ENCODE measurements at places on chromosomes 6 and 20. TPM values are rescaled to one million over a fixed set of nuclear protein-coding genes. Genes with fewer than 3 reads are reported as not detected.

DNA sequence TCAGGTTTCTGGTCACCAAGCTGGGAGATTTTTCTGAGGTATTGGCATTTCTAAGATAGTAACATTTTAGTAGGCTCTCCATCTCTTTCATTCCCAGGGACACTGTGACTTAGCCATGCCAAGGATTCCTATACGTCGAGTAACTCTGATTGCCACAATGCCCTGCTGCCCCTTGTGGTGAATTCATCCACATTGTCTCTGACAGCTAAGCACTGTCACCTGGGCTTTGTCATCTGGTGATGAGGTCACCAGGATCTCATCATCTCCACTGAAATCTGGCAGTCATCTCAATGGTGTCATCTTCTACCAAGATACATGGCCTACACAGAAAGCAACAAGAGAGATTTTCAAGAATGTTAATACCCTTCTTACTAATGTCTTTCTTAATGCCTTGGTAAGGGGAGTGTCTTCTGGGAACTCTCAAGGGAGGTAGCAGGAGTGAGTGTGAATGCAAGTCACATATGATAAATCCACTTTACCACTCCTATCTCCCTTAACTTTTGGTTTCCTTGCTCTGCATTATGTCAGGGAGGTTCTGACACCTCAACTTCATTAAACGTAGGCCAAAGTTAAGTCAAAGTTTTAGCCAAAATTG, 246.7 kb downstream of the CD109 start:
- peak; percentile 79 for DNase-seq
- no peak overlapping the region for H3K4me3 ChIP-seq
- no peak overlapping the region for H3K27ac ChIP-seq
- H3K4me1 ChIP-seq = peaks cover 3% of the 10 kb centered on the region
- no peaks in the 10 kb centered on the region for H3K36me3 ChIP-seq

DNA sequence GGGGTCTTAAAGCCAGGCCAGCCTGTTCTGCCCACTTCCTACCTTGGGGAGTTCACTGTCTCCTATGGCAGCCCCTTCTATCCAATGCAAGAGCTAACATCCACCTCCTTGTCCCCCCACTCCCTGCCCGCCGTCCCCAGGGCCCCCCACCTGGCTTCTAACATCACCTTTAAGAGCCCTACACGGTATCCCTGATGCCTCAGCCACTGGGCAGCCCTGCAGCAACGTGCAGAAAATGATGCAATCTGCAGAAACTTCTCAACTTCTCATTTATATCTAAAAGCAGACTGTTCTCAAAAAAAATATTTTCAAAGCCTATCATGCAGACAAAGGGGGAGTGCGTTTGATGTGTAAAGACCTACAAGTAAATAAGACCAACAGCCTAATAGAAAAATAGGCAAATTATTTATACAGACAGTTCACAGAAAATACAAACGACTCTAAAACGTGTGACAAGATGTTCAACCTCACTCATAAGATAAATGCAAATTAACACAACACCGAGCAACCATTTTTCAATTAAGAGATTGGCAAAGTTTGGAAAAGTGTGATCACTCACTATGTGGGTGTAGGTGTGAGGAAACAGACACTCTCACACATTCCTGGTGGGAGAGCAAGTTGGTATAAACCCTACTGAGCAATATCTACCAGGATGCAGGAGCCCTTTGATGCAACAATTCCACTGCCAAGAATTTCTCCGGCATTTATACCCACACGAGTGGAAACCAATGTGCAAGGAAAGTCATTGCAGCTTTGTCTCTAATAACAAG, 15.1 kb upstream of the HCK start:
- no peak overlapping the region for H3K4me3 ChIP-seq
- H3K36me3 ChIP-seq = no peaks in the 10 kb centered on the region
- DNase-seq = peak; percentile 47
- H3K4me1 ChIP-seq = no peaks in the 10 kb centered on the region
- peaks cover 73% of the 10 kb centered on the region for H3K27me3 ChIP-seq

DNA sequence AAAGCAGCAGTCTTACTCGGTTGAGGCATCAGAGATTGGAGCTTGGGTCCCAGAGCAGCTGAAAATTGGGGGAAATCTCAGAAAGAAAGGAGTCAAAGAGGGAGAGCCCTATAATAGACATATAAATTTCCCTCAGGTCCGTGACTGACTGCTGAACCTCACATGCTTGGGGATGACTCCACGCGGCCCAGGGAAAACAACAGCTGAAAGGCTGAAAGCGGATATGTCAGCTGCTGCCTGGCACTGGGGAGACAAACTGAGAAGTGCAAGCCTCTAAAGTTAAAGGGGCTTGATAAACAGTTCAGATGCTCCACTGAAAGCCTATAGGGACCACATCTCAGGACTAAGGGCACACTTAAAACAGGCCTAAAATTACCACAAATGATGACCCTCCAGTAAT, 255.9 kb upstream of the RIN2 start:
- no peak for DNase-seq
- no peak overlapping the region for H3K4me3 ChIP-seq
- H3K27ac ChIP-seq = no peak overlapping the region

Gene FNDC1
- not detected for total RNA-seq

- H3K4me3 ChIP-seq = no peak overlapping the region
- H3K27ac ChIP-seq = no peak overlapping the region
- DNase-seq = peak; percentile 86
- H3K27me3 ChIP-seq = no peaks in the 10 kb centered on the region
Measured at GRCh38 chr20:4560667-4561066, 161.0 kb upstream of the PRND start.

DNA sequence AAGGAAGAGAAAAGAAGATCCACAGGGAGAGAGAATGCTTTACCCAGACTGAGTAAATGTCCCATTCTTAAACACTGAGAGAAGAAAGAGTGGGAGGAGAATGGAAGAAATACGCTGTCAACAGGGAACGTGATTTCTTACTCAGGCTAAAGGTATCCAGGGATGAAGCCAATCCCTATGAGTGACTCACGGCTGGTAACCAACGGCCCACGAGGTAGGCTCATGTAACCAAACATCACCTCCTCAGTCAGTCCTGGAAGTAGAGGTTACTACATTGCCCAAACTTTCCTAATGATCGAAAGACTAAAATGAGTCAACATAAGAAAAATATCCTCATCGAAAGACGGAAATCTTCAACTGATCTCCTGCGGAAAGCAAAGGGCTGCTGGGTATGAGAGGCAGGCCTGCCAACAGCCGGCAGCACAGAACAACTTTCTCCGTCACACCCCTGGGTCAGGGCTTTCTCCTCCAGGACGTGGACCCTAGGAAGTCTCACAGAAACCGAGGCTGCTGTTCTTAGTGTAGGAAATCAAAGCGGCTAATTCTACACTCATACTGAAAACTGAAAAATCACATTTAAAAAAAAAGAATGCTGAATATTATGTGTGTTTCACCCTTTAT, 292.6 kb downstream of the GMDS start:
- H3K27ac ChIP-seq = peak overlapping the region; percentile 84
- H3K4me3 ChIP-seq = peak overlapping the region; percentile 1
- H3K36me3 ChIP-seq = no peaks in the 10 kb centered on the region
- H3K4me1 ChIP-seq = peaks cover 2% of the 10 kb centered on the region
- DNase-seq = peak; percentile 100

DNA sequence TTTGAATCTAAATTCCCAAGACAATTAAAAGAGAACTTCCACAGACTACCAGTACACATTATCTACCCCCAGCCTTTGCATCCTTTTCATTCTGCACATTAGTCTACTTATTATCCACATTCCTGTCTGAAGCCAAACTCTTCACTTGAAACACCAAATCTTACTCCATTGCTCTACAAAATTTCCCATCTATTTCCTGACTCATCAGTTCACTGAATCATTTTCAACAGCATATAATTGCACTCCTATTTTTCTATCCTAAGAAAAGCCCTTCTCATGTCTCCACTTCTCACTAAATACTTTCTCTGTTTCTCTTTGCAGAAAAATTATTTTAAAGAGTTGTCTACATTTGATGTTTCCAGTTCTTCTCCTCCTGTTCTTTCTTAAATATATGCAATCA, 239.4 kb upstream of the FERMT1 start:
- H3K4me1 ChIP-seq = no peaks in the 10 kb centered on the region
- H3K27me3 ChIP-seq = no peaks in the 10 kb centered on the region
- no peaks in the 10 kb centered on the region for H3K36me3 ChIP-seq
- no peak overlapping the region for H3K4me3 ChIP-seq
- no peak overlapping the region for H3K27ac ChIP-seq
- no peak for DNase-seq

- DNase-seq = no peak
- no peak overlapping the region for H3K4me3 ChIP-seq
- H3K4me1 ChIP-seq = peaks cover 14% of the 10 kb centered on the region
- no peak overlapping the region for H3K27ac ChIP-seq
- H3K27me3 ChIP-seq = no peaks in the 10 kb centered on the region
- peaks cover 24% of the 10 kb centered on the region for H3K36me3 ChIP-seq
Measured at GRCh38 chr20:50189681-50190250, 864 bp upstream of the CEBPB start.

DNA sequence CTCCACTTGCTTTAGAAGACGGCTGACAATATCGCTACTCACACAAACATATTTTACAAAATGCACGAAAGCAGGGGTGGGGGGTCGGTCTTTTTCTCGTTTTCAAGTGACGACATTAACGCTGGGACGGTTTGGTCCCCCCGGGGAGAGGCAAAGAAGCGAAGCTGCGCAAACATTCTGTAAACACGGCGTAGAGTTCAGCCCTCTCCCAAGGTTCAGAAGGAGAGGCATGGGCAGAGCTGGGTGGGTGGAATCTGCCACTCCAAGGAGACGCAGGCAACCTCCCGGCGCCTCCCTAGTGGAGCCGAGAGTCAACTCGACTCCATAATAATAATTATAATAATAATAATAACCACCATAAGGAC, 2.4 kb downstream of the NKX2-2 start:
- H3K27me3 ChIP-seq = peaks cover 92% of the 10 kb centered on the region
- no peak for DNase-seq
- H3K4me3 ChIP-seq = no peak overlapping the region
- no peak overlapping the region for H3K27ac ChIP-seq
- H3K36me3 ChIP-seq = no peaks in the 10 kb centered on the region

GRCh38 chr6:7373739-7374138, 15.8 kb downstream of the CAGE1 start:
- no peak overlapping the region for H3K27ac ChIP-seq
- no peak overlapping the region for H3K4me3 ChIP-seq
- no peaks in the 10 kb centered on the region for H3K4me1 ChIP-seq
- H3K27me3 ChIP-seq = no peaks in the 10 kb centered on the region
- DNase-seq = no peak

Gene PDE7B
- total RNA-seq = 12.4 TPM

DNA sequence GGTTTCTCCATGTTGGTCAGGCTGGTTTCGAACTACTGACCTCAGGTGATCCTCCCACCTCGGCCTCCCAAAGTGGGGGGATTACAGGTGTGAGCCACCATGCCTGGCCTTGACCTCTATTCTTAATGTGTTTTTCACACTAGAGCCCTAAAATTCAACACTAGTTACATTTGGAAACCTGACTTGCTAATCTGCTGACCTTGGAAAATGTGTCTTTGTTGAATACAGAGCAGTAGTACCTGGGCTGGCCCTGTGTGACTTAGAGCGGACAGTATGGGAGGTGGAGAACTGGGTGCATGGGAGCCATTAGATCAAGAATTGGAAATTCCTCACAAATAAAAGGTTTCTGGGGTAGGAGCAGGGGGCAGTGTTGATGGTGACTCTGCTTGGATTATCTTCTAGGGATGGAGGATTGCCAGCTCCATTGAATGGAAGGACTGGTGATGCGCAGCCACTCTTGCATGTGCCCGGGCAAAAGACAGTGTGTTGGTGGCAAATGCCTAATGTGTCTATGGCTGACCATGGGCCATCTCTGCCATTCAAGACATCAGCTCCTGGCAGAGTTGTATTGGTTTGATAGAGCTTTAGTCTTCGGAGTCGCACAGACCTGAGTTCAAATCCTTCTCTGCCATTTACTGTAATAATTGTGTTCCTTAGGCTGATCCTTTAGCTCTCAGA, 53.4 kb downstream of the RALY start:
- H3K36me3 ChIP-seq = peaks cover 8% of the 10 kb centered on the region
- no peak overlapping the region for H3K4me3 ChIP-seq

GRCh38 chr6:40669343-40669742, 82.2 kb upstream of the LRFN2 start:
- no peaks in the 10 kb centered on the region for H3K36me3 ChIP-seq
- H3K27me3 ChIP-seq = no peaks in the 10 kb centered on the region
- H3K4me1 ChIP-seq = no peaks in the 10 kb centered on the region
- H3K4me3 ChIP-seq = no peak overlapping the region

DNA sequence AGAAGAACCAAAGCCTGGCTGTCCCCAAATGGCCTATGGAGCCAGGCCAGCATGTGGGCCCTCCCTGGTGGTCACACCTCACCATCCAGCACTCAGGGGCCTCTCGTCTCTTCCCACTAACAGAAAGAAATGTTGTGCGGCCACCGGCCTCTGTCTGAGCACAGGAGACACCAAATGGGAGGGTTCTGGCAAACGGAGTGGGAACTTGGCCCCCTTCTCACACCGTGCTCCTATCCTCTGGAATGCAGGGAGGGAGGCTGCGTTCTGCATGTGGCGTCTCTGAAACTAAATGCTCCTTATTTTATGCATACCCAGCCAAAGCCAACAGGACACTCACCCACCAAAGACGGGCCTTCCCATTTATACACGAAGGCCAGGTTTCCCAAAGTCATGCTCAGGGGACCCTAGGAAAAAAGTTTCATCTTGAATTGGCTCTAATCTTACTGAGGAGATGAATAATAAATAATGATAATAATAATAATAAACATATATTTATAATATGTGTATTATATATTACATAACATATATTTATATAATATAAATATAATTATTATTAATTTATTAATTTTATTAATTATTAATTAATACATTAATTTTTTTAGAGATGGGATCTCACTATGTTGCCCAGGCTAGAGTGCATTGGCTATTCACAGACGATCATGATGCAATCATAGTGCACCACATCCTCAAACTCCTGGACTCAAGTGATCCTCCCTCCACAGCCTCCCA, 102.4 kb downstream of the FOXF2 start:
- no peaks in the 10 kb centered on the region for H3K36me3 ChIP-seq
- no peak for DNase-seq
- no peak overlapping the region for H3K4me3 ChIP-seq
- no peak overlapping the region for H3K27ac ChIP-seq
- H3K4me1 ChIP-seq = no peaks in the 10 kb centered on the region

Gene SMIM8
- total RNA-seq = 5.3 TPM

Gene TRIM38
- total RNA-seq = 6.7 TPM

Gene LY6G6D
- total RNA-seq = not detected

- H3K4me1 ChIP-seq = peaks cover 2% of the 10 kb centered on the region
- peaks cover 2% of the 10 kb centered on the region for H3K27me3 ChIP-seq
- no peak overlapping the region for H3K27ac ChIP-seq
- DNase-seq = peak; percentile 44
Measured at GRCh38 chr6:45741437-45742171, 274.1 kb downstream of the CLIC5 start.

DNA sequence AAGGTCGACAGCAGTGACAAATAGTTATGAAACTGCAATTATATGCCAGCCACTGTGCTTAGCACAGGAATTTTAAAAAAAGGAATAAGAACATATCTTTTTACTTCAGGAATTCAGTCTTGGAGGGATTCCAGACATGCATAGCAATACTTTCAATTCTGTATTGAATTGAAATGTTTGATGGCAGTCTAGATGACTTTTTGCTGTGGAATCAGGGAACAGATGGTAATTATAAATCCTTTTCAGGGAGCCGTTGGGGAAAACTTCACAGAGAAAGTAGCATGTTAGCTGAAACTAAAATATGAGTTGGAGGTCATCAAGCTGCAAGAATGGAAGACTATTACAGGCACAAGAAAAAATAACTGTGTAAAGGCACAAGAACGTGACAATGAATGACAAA, 74.8 kb downstream of the IMPG1 start:
- H3K27ac ChIP-seq = no peak overlapping the region
- no peaks in the 10 kb centered on the region for H3K4me1 ChIP-seq
- H3K27me3 ChIP-seq = no peaks in the 10 kb centered on the region
- DNase-seq = no peak
